Fibroblast of villous mesenchyme (primary cell): ENCODE measurements at places on chromosomes 16 and 17.
A peak's percentile ranks its signal among the peaks of the same experiment; 100 is the strongest.

DNA sequence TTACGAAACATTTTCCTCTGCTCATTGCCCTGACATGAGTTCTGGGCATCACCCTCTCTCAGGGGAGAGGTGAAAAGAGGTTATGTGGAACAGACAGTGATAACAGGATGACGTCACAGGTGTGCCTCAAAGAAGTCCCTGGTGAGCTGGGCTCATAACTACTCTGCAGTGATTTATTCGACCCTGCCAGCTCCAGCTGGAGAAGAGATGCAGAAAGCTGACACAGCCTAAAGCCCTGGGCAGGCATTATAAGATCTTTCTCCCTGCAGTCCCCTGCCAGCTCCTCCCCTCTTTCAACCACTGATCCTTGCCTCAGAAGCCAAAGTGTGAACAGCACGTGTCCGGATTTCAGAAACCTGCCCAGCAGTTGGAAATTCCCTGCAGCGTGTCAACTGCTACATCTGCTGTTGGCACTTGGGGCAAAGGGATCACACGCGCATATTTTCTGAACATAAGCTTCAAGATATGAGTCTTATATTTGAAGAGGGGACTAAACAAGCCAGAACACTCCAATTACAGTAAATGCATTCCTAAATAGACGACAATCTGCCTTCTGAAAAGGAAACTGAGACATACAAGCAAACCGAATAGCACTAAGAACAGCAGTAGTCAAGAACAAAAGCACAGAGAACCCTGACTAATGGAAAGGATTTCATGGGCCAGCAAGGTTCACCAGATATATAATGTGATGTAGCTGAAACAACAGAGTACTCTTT is 80.5 kb downstream of the SMG6 start:
- DNase-seq: peak; percentile 97

GRCh38 chr16:55470533-55471371 is 8.2 kb upstream of the MMP2 start:
- peak; percentile 57 for DNase-seq

GRCh38 chr16:66728117-66728787 is 23.2 kb downstream of the DYNC1LI2 start:
- peak; percentile 65 for DNase-seq

DNA sequence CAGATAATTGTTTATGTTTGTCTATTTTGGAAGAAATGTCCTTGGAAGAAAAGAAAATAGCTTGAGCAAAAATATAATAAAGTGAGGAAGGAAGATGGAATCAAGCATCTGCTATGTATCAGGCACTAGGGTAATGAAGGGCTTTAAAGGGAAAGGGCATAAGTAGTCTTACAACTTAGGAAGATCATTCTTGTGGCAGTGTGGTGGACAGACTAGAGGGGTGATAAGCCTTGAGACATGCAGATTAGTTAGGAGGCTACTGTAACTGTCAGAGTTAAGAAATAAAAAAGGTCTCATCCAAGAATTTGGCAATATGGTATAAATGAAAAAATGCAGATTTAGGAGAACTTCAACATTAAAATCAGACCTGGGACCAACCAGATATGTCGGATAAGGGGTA is 14.9 kb downstream of the FAM222B start:
- DNase-seq: peak; percentile 27
